CD4-positive, alpha-beta T cell treated with Interleukin-12 subunit alpha and Interleukin-12 subunit beta, for 1 hour (primary cell): ENCODE measurements at places on chromosomes 16 and 17.

DNA sequence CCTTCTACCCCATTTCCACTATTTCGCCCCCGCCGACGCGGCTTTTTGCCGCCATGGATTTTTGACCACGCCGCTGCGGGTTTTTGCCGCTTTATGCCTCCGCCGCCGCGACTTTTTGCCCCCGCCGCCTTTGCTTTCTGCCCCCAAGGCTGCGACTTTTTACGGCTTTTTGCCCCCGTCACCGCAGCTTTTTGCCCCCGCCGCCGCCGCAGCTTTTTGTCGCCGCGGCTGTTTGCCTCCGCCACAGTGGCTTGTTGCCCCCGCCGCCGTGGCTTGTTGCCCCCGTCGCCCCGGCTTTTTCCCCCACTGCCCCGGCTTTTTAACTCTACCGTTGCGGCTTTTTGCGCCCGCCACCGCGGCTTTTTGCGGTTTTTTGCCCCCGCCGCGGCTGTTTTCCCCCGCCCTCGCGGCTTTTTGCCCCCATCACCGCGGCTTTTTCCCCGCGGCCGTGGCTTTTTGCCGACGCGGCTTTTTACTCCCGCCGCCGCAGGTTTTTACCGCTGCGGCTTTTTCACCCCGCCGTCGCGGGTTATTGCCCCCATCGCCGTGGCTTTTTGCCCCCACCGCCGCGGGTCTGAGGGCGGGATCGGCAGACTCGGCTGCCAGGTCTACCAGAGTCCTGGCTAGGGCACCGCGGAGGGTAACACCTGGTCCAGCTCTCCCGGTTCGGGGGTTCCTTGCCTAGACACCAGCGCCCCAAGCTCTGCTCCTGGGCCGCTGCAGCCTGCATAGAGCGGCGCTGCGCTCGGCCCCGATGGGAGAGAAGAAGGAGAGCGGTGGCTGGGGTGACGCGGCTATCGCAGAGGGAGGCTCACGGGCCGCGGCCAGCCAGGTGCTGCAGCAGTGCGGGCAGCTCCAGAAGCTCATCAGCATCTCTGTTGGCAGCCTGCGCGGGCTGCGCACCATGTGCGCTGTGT, 562.7 kb upstream of the WSB1 start:
- DNase-seq = no peak

- DNase-seq = no peak
These were observed 7.1 kb downstream of the FZD2 start for GRCh38 chr17:44564429-44564828.

DNA sequence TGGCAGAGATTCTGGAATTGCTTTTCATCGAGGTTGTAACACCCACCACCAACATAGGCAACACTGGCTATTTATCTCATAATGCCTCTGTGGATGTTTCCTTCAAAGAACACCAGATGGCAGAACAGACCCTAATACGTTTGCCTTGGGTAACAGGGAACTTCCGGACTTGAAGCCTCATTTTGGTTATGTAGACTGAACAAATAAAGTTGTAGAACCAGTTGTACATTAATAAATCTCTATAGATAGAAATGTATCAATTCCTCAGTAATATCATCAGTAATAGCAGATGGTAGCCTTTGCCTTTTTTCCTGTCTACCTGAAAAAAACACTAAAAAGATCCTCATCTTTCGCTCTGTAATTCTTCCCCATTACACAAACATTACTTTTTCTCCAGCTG, 25.9 kb upstream of the APOH start:
- DNase-seq = peak; percentile 76

- no peak for DNase-seq
These were observed 59.2 kb downstream of the TEX14 start for GRCh38 chr17:58632324-58633314.

DNA sequence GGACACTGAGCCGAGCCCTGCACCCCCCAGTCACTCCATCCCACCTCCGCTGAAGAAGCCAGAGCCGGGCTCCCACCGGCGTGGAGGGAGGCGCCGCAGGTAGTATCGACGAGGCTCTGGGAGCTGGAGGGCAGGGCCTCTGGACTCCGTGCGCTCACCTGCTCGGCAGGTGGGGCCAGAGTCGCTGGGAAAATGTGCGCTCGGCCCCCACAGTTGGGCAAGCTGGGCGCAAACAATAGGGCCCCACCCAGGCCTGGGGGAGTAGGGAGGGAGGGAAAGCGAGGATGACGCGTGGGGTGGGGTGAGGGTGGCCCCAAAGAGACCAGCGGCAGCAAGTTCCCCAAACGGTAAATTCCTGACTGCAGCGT, 668 bp downstream of the JUP start:
- no peak for DNase-seq

DNA sequence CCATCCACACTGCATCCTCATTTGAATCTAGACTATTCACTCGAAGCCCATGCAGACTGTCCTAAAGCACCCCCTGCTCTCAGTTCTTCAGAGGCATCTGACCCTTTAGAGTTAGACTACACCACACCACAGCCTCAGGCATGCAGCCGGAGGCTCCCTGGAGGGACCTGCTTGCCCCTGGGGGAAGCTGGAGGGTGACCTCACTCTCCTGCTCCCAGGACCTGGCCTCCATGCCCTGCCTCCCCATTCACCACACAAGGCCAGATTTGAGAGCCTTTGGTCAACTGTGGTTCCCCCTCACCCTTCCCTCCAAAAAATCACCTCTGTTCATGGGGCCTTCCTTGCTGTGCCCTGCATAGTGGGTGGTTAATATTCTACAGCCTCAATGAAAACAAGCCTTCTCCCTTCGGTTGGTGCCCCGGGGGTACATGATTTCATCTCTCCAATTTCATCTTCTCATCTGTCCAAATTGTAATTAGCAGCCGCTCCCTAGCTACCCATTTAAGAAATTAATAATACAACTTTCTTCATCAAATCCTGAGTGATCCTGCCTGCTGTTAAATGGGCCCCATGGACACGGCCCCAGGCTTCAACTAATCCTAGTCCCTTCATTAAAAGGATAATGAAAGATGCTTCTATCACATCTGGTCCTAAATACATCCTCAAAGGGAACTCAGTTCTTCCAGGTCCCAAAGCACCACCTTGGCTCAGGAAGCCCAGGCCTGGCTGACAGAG, 24.4 kb downstream of the ABCC12 start:
- DNase-seq = no peak

- no peak for DNase-seq
These were observed 33.9 kb downstream of the CREBBP start for GRCh38 chr16:3846595-3847091.

DNA sequence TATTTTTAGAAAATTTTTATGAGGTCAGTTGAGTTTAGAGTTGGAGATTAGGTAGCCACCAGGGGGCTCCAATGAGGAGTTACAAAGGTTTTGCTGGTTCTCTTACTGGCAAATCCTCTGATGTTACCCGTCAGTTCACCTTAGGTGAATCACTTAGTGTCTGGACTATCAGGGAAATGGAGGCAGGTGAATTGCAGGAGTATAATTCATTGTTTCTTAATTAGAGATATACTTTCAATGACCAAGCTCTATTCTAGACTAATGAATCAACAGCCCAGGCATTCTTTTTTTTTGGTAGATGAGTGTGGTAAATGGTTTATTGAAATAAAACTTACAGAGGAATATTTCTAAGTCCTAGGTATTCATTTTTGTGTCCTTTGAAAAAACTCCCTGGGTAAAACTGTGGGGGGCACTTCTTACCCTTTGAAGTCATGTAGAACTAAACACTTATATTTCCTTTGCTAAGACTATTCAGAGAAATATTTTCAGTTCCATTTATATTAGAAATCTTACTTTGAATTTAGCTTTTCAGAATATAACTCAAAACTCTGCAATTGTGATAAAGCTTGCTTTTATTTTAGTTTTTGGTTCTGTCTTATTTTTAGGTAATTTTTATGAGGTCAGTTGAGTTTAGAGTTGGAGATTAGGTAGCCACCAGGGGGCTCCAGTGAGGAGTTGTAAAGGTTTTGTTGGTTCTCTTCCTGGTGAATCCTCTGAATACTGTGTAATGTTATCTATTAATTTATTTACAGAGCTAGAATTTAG, 17.7 kb downstream of the PSMD11 start:
- peak; percentile 77 for DNase-seq

DNA sequence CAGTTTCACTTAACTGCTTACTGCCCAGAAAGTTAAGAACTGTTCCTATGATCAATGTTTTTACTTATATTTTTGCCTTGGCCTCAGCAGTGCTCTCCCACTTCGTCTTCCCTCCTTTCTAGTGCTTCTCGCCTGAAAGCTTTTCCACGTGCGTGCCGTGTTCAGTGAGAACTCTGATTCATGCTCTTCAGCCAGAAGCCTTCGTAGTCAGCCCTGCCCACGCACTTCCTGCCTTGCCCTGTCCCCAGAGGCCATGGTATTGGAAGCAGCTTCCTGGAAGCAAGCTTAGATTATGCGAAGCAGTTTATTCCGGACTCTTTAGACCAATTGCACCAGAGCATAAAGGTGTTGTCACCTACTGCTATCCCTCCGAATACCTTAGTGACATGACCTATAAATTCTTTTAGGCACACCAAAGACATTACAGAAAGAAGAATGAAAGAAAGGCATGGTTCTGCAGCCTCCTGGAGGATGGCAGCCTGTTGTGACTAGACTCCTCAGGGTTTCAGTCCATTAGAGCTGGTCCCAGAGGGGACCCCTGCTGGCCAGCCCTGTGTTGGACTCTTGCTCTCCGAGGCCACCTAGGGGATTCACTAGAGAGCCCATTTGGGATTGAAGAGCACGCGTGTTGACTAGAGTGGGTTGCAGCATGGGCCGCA, 105.2 kb downstream of the RPTOR start:
- DNase-seq = peak; percentile 54

- DNase-seq = no peak
These were observed 592.5 kb upstream of the CA10 start for GRCh38 chr17:52751051-52751450.

DNA sequence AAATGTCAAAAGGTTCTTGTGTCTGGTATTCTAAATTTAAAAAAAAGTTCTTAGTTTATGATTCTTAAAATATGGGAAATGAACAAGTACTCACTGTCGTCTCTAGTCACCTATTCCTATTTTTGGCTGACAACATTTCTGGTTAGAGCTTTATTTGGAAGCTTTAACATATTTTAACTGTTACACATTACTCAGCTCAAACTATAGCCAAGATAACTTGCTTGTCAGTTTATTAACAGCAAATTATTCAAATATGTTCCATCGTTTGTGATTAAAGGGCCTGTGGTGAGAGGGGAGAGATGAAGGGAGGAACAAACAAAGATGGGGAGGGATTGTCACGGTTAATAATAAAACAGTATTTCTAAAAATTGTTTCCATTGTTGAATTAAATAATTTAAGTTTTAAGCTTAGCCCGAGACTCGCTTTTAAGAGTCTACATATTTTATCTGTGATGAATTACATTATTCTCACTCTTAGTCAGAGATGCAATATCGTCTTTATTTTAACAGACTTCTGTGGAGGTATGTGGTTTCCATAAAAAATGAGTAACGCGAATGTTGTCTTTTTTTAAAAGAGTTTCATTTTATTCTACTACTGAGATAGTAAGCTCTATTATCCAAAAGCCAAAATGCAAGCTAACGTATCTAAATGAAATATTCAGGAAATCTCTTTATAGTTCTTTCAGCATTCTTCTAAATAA, 321.9 kb upstream of the PMFBP1 start:
- DNase-seq = no peak

DNA sequence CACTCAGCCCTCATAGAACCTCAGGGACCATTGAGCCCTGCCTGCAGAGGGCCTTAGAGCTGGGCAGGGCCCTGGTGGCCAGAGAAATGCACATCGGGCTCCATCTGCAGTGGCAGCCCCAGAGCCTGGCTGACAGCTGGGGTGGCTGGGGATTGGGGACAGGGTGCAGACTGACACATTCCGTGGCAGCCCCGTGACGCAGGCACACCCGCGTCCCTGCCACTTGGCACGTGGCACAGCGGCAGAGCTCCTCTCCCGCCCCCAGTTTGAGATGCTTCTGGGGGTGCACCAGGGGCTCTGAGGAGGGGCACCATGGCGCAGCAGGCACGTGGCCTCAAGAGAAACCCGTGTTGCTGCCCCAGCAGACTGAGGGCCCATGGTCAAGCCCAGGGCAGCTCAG, 2.2 kb downstream of the FBXL16 start:
- no peak for DNase-seq

- DNase-seq = no peak
These were observed 34.8 kb upstream of the ADAMTS18 start for GRCh38 chr16:77469634-77470033.

- DNase-seq = no peak
These were observed 985 bp upstream of the ZNF213 start for GRCh38 chr16:3133844-3134243.

DNA sequence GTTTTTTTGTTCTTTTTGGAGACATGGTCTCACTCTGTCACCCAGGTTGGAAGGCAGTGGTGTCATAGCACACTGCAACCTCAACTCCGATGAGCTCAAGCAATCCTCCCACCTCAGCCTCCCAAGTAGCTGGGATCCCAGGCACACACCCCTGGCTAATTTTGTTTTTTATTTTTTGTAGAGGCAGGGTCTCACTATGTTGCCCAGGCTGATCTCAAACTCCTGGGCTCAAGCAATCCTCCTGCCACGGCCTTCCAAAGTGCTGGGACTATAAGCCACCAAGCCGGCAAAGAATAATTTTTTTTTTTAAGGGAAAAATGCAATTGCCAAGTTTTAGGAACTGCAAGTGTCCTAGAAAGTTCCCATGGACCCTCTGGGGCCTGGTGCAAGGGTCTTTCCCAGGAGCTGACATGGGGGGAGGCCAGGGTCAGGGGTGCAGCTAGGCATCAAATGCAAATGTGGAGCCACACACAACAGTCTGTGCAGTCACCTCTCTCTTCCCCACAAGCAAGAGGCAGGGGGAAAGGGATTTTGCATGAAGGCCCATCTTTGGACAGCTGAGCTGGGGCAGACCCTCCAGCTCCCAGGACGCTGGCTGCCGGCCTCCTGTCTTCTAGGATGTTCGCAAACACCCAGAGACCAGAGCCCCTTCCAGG, 20.1 kb upstream of the BCAR1 start:
- DNase-seq = no peak

GRCh38 chr17:69228576-69228975, at the start of gene ABCA10:
Gene ABCA10 (minus strand): TSS chr17:69228824. CDS start chr17:69225358, 3,466 bp downstream.
- DNase-seq = no peak

DNA sequence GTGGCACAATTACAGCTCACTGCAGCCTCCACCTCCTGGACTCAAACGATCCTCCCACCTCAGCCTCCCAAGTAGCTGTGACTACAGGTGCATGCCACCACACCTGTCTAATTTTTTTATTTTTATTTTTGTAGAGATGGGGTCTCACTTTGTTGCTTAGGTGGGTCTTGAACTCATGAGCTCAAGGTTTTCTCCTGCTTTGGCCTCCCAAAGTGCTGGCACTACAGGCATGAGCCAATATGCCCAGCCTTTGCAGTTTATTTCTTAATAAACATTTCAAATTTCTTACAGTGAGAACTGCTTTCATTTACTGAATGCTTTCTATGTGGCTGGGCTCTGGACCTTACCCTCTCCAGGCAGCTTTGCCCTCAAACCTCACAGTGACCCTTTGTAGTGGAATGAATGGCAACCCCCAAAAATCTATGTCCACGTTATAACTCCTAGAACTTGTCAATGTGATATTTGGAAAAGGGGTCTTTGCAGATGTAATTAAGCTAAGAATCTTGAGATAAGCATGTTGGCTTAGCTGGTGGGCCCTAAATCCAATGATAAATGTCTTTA, 1.6 kb upstream of the TNP2 start:
- no peak for DNase-seq
